ENCODE measurements at places on chromosomes 4 and X.

- DNase-seq, result no peak
Observed at GRCh38 chr4:88709989-88710388, 12.4 kb upstream of the NAP1L5 start.

GRCh38 chr4:23083391-23083790, 390.7 kb downstream of the GBA3 start:
- no peak for DNase-seq

DNA sequence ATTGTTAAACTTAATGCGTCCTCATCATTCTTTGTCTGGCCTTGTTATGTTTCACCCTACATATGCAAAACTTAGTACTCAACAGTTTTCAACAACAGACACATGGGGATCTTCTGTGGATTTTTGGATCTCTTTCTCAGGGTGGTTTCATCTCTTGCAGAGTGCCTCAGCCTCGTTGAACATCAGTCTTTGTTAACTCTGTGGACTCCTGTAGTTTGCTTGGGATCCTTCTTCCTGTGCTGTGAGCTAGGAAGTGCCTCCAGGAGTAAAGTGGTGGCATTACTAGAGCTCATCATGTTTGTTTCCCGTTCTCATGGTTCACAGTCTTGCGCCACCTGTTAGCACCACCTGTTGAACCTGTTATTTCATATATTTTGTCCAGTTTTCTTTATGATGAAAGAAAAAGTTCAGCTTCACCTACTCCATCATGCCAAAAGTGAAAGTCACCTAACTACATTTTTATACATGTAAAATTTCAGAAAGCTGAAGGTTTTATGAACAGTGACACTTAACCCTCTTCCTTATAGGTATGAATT, 27.5 kb upstream of the NDUFC1 start:
- no peak for DNase-seq

DNA sequence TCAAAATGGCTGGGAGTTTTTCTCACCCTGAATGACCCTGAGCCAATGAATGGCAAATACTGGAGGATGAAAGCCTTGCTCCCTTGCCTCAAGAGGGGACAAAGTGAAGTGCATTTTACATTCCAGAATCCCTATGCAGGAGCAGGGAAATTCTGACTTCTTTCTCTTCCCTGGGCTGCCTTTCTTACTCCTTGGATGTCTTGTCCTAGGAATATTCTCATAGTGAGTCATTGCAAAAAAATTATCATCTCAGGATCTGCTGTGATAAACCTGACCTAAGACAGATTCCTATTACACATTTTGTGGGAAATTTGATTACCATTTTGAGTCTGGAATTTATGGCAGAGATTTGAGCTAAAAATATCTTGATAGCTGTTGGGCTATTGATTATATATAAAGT, 199.9 kb downstream of the TMA16 start:
- no peak for DNase-seq

- no peak for DNase-seq
Observed at GRCh38 chrX:155334486-155335336, at the start of gene CLIC2. Gene CLIC2, minus strand, starts transcription at chrX:155334614. Its CDS starts 187 bp downstream, at chrX:155334427.

DNA sequence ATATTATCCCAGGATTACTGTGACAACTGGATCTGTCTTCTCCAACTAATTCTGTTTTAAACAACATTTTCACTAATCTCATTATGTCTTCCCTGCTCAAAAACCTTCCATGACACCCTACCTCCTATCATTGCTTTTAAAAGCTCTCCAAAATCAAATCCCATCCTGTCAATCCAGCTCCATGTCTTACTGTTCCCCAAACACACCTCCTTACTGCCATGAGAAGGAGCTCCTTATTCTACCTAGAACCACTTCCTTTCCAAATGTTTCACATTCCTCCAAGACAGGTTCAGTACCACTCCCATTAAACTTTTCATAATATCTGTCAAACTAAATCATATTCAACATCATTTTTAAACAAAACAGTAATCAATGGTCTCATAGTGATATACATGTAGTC, 66.9 kb upstream of the WDR17 start:
- no peak for DNase-seq

GRCh38 chrX:45592101-45592500, 391.4 kb upstream of the DIPK2B start:
- DNase-seq, result no peak
